NCI-H1048 (cell line): ENCODE measurements at places on chromosomes 6 and 20.

DNA sequence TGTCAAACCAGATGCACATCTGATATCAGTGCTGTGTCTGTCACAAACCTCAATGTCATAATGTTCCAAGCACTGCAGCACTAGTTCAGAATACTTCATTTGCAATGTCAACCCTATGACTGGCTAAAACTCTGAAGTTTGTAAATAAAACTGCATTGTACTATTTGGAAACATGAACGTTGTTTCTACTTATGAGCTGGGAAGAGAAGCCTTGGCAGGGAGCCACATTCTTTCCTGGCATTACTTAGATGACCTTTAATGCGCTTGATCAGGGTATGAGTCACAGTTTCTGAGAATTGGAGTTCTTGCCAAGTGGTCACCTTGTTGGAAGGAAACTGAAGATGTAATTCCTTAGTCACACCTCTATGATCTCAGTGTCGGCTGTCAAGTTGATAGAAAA lies 664.8 kb upstream of the MMS22L start:
- DNase-seq, result no peak

DNA sequence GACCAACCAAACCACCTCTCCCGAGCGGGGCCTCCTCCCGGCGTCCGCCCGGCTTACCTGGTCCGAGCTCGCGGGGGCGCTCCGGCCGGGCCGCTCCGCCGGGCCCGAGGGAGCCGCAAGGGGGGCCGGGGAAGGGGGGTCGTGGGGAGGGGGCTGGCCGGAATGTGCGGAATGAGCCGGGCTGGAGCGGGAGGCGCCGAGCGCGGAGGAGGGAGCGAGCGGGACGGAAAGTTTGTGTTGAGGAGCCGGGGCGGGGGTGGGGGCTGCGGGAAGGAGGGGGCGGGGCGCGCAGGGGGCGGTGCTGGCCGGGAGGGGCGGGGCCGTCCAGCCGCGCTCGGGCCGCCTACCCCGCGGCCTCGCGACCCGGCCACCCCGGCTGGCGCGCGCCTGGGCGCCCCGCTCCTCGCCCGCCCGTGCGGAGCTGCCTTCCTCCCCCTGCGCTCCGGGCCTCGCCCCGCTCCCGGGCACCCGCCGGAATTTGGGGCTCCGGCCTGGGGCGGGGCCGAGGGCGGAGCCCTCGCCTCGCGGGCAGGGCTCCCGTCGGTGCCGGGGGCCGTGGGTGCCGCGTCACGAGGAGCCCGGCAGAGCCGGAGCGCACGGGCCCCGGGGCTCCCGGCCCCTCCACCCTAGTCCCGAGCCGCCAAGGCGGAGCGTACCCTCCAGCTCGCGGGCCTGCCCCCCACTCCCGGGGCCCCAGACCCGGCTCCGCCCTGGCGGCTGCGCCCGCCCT lies at the start of gene TEAD3:
TSS of gene TEAD3 (minus strand) at position 239 of the 730 bp plus-strand sequence.
- no peak for DNase-seq

GRCh38 chr6:116175344-116175743 lies 49.4 kb upstream of the COL10A1 start:
- no peak for DNase-seq

DNA sequence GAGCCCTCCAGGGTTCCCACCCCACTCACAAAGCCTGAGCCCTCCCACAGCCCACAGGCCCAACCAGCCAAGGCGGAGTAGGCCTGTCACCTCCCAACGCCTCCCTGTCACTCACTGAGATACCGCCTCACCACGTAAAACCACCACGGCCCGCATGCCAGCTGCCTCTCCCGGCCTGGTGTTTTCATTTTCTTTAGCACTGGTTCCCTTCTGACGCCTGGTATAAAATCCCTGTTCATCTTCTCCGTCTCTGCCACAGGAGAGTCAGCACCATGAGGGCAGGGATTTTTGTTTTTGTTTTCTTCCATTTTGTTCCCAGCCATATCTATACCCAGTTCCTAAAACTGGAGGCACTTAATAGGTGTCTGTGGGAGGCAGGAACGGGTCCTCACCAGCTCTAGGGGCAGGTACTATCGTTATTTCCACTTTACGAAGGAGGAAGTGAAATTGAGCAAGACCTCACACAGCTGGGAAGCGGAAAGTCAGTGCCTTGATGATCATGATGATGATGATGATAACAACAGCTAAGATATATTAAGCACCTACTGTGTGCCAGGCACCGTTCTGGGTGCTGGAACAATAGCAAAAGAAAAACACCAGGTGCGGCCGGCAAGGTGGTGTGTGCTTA lies 58.6 kb downstream of the SNAI1 start:
- no peak for DNase-seq

GRCh38 chr6:106522562-106523250 lies 106.6 kb downstream of the RTN4IP1 start:
- DNase-seq, result no peak

- no peak for DNase-seq
Measured at GRCh38 chr6:145948878-145949613, 15.1 kb downstream of the SHPRH start.

DNA sequence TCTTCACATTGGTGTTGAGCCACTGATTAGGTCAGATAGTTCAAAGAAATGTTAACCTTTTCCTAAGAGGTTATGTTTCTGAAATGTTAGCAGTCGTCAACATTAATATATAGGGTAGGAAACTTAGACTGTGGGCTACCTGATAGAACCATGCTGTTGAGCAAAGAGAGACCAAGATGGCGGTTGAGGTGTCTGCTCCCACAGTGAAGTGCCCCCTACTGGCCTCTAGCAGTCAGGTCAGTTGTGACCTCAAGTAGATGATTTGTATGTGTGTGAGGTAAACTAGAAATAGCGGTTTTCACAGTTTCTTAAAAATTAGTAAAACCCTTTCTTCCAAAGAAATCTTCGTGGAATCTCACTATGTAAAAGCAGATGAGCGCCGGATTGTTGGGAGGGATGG lies 40.3 kb downstream of the MTHFD1L start:
- no peak for DNase-seq

DNA sequence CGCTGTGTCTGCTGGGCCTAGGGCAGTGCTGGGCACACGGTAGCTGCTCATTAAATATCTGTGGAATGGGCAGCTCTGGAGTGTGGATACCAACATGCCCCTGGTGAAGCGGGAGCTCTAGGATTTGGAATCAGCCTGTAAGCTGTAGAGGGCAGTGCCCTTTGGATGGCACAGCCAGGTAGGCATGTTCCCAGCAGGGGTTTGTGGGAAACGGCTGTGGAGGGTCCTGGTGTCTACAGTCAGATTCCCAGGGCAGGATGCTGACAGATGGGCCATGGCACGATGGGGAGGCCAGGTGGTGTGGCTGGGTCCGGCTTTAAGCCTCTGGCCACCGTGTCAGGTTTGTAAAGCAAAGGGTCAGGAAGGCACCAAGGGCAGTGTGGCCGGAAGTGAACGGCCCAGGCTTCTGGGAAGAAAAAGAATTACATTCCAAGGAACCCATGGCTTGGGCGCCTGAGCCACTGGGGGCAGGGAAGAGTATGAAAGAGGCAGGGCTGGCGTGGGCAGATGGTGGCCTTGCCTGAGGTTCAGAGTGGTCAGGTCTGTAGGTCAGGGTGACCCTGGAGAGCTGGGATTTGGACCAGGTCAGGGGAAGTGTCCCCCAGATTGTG lies 44.8 kb downstream of the UBE2V1 start:
- DNase-seq, result no peak

DNA sequence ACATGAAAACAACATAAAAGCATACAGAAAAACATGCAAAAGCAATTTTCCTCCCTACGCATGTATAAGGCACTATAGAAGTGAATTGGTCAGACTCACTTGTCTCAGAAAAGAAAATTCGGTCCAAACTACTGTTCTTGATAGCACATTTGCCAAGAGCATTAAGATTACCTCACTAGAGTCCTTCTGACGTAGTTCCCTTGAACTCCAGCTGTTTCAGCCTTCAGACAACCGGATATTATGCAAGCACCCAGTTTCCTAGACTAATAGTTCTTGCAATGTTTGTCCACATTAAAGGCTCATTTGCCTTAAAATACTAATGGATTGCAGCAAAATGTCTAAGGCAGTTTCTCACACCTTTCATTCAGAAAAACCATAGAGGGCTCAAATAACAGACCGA lies 2.5 kb upstream of the CASS4 start:
- no peak for DNase-seq

GRCh38 chr20:16104783-16105182 lies 468.5 kb downstream of the KIF16B start:
- DNase-seq, result no peak

- DNase-seq, result no peak
Measured at GRCh38 chr6:41546475-41546865, 289 bp downstream of the FOXP4 start.

GRCh38 chr20:62642666-62643520 lies 590 bp downstream of the SLCO4A1 start:
- no peak for DNase-seq

- DNase-seq, result no peak
Measured at GRCh38 chr6:8059129-8059528, 5.1 kb downstream of the BLOC1S5 start.

DNA sequence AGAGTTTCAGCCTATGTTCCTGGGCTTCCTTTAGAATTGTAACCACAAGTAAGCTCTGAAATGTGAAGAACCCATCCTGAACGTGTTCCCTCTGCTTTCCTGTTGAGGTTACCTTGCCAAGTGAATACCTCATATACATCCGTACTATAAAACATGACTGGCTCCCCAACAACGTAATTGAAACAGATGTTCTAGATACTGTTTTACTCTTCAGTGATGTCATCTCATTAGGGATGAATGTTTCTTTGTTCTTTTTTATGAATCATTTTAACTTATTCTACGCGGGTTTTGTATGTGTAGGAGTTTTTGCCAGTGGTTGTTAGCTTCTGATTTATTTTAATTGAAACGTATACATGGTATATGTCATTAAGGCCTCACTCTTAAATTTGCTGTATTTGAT lies 166.8 kb downstream of the SAMD5 start:
- DNase-seq, result no peak

DNA sequence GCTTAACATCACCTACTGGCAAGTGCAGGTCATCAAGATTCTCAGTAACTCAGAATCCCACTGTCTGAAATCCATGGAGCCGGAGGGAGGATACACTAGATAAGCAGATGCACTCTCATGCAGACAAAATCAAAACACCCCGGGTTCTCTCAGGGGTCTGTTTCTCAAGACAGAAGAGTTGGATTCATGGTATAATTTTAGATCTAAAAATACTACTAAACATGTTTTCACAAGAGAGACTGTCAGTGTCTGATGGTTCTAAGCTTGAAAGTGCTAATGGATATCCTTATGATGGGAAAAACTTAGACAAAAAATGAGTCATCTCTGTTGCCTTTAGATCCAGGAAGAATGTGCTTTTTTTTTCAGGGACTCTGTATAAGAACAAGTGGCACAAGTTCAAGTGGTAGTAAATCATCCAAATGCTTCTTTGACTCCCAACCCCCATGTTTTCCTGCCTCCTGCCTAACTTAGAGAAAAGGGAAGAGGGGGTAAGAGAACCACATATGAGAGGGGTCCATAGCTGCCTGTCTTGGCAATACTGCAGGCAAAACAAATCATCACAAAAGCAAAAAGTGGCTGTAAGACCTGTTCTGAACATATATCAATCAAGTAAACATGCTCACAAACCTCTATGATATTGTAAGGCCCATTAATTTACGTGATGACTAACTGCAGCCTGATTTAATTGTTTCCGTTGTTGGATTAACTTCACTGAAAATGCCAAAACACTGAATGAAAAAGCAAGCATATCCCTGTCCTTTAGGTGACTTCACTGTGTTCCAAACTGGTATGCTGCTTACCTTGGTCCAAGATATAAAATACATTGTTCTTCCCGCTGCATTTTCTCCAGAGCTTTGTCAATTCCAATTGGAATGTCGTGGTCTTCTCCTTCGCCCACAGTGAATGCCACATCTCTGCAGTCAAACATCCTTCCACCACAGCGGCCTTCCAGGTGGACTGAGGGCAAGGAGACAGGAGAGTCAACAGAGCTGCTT lies 84.0 kb upstream of the TULP1 start:
- no peak for DNase-seq

GRCh38 chr20:36472637-36473090 lies 68.7 kb upstream of the MYL9 start:
- DNase-seq, result no peak

DNA sequence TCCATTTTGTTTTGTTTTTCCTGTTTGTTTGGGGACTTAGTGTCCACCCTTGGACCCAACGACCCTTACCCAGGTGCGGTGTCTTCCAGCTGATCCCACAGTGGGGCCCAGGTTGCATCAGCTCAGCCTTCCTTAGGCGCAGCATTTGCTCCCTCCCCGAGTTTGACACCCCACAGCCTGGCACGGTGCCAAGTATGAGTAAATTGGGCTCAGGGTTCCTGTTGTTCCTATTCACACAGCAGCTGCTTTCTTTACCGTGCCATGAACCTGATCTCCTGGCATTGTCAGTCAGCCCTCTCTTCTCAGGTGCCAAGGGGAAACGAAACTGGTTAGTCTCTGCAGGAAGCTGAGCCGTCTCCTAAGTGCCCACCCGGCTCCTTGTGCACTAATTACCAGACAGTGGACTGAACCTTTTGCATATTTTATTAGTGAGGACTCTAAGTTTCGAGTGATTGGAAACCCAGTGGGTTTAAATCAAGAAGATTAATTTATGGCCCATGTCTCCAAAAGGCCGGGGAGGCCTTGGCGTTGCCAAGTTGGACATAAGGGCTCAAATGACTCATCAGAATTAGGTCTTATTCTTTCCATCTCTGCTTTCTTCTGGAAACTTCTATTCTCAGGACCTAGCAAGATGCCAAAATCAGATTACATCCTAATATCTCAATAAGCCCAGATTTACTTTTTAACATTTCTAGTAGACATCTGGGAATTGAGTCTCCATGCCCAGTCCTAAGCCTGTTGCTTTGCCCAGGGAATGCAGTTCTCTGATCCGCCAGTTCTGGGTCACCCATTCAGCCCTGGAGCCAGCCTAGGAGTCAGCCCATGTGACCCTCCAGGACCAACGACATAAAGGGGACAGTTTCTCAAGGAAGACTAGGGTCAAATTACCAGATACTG lies 68.8 kb downstream of the TSHZ2 start:
- no peak for DNase-seq

DNA sequence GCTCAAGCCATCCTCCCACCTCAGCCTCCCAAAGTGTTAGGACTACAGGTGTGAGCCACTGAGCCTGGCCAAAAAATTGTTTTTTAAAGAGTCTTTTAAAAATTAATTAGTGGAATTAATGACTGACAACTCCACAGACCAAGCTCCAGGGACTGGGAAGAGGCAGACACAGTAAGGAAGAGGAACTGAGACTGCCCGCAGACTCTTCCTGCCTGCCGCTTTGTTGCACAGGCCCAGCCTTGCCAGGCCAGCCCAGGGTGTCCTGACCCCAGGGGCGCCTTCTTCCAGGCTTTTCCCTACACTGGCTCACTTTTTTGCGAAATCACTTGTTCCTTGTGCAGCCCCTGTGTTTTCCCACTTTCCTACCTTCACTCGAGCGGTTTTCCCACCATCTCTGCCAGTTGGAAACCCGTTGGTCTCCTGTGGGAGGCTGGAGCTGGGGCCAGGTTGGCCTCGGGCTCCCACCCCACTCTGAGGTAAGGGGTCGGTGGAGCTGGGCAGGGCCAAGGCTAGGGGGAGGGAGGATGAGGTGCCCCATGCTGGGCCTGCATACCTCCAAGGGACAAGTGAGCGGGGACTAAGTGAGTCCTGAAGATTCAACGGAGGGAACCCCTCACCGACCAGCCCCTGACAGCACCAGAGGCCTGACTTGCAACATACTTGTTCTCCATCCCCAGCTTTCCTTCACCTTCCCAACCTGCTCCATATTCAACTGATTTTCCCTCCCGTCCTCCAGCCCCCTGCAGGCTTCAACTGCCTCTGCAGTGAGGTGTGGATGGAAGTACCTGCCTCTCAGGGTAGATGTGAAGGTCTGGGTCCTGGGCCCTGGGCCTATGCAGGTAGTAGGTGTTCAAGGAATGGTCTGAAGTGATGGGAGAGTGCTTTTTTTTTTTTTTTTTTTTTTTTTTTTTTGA lies 23.5 kb upstream of the SMIM29 start:
- DNase-seq, result no peak

- no peak for DNase-seq
Measured at GRCh38 chr20:12575352-12576095, 433.2 kb upstream of the SPTLC3 start.
